ENCODE measurements at places on chromosomes 4 and X.

GRCh38 chrX:15814771-15815365 lies 24.6 kb downstream of the ZRSR2 start:
- no peak for DNase-seq

DNA sequence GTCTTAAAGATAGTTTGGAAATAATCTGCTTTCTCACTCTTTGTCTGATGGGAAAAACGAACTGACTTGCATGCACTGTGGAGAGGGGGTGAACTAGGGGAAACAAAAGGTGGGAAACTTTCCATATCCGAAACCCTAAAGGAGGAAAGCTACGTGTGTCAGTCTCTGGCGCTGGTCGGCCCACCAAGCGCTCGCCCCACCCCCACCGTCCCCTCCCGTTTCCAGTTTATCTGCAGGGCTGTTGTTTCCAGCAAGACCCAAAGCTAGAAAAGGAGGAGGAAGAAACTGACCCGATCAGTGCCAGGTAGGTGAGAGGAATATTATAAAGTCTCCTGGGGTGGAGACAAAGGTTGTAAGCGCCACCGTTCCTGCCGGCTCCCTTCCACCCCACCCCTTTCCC lies 552 bp downstream of the TCEAL9 start:
- DNase-seq, result no peak

- DNase-seq, result no peak
These were observed 10.4 kb downstream of the FRG2 start for GRCh38 chr4:190016369-190017289.

DNA sequence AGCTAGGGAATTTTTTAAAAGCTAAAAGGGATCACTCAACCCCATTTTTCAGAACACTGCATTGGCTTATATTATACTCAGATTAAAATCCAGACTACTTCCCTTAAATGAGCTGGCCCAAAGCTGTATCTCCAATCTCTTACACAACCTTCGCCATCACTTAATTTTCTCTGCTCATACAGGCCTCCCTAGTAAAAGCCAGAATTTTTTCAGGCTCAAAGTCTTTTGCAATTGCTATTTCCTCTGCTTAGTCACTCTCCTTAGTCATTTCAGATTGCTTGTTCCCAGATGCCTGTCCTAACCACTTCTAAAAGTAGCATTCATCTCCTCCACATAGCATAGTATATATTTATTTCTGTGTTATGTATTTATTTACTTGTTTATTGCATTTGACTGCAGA lies 1587.9 kb upstream of the ADGRL3 start:
- DNase-seq, result peak; percentile 44

DNA sequence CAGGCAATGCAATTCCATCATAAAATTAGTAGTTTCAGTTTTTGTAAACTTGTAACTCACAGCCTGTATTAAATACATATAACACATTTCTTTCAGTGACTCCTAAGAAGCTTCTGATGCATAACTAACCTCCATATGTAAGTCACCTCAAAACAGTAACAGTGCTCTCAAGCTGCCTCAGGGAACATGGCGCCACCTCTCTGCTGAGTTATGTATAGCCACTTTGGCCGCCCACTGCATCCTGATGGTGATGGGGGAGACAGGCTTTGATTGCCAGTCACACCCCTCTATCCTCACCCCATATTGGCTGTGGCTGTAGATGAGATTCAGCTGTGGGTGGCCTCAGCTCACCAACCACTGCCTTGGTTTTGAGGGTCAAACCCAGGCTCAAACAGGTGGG lies 54.3 kb downstream of the LRBA start:
- peak; percentile 53 for DNase-seq

Measured in AG08396 (cell line).